Stimulated activated CD4-positive, alpha-beta T cell treated with anti-CD3 and anti-CD28 coated beads, Interleukin-1b, Interleukin-23, amount 100 ng/mL, for 1 hour (primary cell): ENCODE measurements at places on chromosomes 2 and 18.

DNA sequence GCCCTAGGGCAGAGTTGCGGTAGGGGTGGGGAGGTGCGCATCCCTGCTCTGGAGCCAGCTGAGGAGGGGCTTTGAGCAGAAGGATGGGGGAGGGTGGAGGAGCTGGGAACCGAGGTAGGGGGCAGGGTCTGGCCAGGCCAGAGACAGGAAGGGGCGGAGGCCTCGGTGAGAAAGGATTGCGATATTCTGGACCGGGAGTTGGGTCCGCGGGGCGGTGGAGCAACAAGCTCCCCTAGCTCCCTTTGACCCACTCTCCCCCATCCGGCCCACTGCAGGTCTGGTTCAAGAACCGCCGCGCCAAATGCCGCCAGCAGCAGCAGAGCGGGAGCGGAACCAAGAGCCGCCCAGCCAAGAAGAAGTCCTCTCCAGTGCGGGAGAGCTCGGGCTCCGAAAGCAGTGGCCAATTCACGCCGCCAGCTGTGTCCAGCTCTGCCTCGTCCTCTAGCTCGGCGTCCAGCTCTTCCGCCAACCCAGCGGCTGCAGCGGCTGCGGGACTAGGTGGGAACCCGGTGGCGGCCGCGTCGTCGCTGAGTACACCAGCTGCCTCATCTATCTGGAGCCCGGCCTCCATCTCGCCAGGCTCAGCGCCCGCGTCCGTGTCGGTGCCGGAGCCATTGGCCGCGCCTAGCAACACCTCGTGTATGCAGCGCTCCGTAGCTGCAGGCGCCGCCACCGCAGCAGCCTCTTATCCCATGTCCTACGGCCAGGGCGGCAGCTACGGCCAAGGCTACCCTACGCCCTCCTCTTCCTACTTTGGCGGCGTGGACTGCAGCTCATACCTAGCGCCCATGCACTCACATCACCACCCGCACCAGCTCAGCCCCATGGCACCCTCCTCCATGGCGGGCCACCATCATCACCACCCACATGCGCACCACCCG is 4.8 kb downstream of the OTX1 start:
- DNase-seq: no peak

GRCh38 chr2:160324161-160324800 is 124.2 kb upstream of the ITGB6 start:
- DNase-seq: no peak

- no peak for DNase-seq
These were observed 145.0 kb downstream of the ZNF407 start for GRCh38 chr18:74742573-74743243.

DNA sequence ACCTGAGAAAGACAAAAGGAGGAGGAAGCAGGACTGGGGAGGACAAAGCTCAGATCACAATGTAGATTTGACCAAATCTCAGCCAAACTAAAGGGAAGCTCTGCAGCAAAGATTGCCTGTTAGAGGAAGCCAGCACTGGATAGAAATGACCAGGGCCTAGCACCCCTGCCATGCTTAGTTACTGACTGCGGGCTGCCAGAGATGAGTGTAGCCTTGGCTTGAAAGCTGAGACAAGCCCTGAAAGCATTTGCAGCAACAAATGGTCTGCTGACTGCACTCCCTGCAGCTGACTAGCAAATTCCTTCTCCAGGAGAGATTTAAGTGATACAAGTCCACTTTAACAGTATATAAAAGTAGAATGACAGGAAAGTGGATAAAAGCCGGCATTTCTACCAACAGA is 140.9 kb upstream of the CRIM1 start:
- no peak for DNase-seq

DNA sequence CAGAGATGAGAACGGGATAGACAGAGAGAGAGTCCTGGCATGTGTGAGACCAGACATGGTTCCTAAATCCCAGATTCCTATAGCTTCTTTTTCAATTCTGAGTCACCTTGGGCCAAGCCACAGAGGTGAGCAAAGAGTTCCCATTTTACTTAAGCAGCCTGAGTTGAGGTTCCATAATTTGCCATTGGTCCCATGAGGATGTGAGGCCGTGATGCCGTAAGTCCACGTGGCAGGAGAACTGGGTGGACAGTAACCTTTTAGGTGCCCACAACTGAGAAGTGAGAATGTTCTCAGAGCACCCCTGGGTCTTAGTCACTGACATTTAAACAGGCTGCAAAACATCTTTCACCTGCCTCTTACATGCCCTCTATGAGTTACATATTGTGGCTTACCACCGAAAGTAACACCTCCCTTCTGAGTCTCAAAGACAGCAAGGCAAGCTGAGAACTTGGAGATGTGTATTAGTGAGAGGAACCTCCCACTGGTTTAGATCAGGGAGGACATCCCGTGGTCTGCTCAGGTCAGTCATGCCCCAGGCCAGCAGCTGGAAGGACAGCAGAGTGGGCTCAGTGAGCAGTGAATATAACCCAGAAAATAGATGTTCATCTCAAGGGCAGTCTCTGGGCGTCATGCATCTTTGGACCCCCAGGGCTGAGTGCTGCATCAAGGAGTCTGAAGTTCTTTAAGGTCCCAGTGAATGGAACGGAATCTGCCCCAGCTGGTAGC is 127.9 kb upstream of the LGALSL start:
- DNase-seq: peak; percentile 7

DNA sequence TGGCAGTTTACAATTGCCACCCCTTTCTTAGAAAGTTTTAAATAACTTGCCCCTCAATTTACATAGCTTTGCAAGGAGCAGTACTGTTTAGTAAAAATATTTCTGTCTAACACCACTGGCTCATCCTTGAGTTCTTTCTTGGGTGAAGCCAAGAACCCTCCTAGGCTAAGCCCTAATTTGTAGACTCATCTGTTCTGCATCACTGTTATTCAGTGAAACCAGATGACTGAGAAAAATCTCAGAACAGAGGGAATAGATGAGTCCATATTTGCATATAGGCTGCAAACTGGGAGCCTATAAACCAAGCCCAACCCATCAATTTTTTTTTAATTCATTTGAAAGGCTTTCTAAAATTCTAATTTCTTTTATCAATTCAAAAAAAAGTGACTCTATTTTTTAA is 161.4 kb upstream of the TFPI start:
- no peak for DNase-seq

DNA sequence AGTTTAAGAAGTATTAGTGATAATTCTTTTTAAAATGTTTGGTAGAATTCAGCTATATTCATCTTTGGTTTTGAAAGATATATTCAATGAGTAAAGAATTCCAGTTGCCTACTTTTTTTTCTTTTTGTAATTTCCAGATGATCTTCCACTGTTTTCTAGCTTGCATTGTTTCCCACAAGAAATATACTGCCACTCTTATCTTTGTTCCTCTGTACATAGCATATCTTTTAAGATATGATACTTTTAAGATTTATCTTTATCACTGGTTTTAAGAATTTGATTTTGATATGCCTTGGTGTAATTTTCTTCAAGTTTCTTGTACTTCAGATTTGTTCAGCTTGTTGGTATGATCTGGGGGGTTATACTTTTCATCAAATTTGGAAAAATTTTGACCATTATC is 374.4 kb downstream of the PLCL1 start:
- DNase-seq: no peak

- DNase-seq: no peak
These were observed 2109.8 kb upstream of the CELF4 start for GRCh38 chr18:39675368-39675767.

DNA sequence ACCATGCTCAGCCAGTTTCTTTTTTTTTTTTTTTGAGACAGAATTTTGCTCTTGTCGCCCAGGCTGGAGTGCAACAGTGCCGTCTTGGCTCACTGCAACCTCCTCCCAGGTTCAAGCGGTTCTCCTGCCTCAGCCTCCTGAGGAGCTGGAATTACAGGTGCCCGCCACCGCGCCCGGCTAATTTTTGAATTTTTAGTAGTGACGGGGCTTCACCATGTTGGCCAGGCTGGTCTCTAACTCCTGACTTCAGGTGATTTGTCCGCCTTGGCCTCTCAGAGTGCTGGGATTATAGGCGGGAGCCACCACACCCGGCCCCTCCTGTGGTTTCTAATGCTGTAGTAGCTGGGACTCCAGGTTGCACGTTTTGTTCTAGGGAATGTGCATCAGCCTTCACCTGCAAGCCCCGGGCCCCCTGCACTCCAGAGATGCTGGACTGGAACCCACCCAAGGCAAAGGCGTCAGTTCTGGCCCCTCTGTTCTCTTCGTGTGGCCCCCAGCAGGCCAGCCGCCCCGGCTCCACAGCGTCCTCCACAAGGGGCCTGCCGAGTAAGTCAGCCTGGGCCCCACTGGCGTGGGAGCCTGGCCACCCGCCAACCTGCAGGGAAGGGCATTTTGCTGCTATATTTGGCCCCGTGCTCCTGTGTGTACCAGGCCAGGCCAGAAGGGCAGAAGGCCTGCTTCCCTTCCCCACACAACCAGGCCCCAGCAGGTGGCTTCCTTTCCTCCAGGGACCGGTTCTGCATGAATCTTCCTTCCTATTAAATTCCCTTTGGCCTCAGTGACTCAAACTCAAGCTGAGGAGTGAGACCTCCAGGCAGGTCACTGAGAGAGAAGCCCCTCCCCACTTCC is 25.7 kb upstream of the B3GNT7 start:
- no peak for DNase-seq

DNA sequence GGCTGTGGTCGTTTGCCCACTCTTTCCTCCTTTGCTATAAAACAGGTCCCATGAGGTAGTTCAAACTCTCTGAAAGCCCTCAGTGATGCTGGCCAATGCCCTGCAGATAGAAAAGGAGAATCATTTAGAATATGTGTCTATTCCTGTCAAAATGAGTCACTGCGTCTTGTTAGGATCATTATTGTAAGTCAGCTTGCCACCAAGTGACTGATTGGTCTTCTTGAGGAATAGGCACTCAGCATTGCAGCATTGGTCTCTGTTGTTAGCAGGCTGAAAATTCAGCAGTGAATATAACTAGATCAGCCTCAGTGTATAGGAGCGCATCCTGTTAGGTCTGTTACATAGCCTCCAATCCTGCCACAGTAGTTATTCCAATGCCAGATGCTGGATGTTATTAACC is 28.9 kb downstream of the PRKRA start:
- no peak for DNase-seq

- no peak for DNase-seq
These were observed 116.7 kb downstream of the CTIF start for GRCh38 chr18:48655508-48655907.

DNA sequence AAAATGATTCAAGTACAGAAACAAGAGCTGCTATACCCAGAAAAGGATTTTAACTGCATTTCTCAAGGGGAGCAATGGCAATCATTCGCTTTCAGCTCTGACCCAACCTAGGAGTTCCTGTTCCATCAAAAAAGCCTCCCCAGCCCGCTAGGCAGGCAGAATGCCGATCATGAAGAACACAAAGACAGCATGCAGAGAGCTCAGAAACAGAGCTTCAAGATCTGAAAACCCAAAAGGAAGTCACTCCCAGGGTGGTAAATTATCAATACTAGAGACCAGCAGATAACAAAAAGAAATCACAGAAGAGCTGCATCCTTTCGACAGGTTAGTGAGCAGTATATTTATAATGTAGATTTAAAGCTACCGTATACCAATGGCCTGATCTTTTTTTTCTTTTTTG is 84.8 kb upstream of the CRIM1 start:
- no peak for DNase-seq

GRCh38 chr18:30016179-30016578 is 1026.4 kb downstream of the DSC3 start:
- DNase-seq: no peak

- no peak for DNase-seq
These were observed 151.0 kb upstream of the GATA6 start for GRCh38 chr18:22018366-22018765.

- DNase-seq: no peak
These were observed 7.4 kb upstream of the VRK2 start for GRCh38 chr2:58039170-58039611.

DNA sequence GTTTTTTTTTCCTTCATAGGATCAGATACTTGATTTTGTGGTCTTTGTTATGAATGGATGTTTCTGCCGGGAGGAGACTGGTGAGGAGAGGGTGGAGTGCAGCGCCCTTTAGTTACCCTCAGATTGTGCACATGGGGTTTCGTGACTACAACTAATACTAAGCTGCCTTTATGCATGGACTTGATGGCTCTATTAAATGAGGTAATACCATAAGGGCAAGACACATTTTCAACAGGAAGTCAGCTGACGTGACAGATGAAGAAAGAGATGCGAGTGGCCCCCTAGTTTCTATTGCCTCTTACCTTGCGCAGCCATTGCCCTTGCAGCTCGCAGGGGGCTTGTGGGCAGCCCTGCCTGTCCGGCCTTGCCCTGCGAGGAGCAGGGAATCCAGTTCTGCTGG is 24.4 kb downstream of the ZNF407 start:
- no peak for DNase-seq

GRCh38 chr2:203714112-203714511 is 7.7 kb downstream of the CD28 start:
- DNase-seq: no peak

DNA sequence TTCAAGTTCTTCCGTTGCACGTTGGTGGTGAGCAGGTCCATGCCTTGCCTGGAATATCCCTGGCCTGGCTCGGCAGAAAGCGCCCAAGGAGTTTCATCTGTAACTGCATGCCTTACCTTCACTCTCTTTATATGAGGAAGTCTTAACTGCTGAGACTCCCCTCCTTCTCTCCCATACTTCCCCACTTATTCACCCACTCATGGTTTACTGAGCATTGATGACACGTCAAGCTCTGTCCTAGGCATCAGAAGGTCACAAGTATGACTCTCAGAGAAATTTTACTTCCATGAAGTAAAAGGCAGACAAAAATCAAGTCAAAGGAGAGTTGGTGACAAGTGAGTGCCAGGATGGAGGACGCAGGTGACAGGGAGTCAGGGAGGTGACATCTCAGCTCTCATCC is 68.2 kb downstream of the TBC1D8 start:
- no peak for DNase-seq

GRCh38 chr2:134425724-134426496 is 172.0 kb downstream of the MGAT5 start:
- DNase-seq: no peak

DNA sequence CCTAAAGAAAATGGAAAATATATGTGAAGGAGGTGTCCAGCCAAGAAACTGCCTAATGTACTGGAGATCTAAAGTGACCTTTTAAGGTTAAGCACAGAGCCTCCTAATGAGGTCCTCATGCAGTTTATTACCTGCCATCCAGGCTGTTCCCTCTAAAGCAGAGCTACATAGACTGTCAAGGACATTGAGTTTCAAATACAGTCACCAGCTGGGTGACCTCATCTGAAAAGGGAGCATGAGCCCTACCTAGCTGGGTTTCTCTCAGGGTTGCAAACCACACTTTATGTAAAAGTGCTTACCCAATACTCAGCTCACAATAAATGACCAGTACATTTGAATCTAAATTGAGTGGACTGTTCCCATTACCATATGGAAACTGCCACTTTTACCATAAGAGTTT is 65.4 kb upstream of the CTNNA2 start:
- no peak for DNase-seq

DNA sequence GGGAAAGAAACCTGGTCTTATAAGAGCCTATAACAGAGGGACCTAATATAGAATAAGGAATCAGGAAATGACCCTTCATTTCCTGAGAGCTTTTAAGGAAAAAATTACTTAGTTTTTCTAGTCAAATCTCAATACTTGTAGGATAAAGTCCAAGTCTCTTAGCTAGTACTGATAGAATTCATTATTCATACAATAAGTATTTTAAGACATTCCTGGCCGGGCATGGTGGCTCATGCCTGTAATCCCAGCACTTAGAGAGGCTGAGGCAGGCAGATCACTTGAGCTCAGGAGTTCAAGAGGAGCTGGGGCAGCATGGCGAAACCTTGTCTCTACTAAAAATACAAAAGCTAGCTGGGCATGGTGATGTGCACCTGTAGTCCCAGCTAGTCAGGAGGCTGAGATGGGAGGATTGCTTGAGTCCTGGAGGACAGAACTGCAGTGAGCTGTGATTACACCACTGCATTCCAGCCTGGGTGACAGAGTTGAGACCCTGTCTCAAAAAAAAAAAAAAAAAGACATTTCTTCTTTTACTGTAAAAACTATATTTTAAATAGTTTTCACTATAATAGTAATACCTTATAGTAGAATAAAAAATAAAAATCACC is 3.2 kb downstream of the RAB3GAP1 start:
- DNase-seq: no peak
